ENCODE measurements at places on chromosomes 4 and X.

DNA sequence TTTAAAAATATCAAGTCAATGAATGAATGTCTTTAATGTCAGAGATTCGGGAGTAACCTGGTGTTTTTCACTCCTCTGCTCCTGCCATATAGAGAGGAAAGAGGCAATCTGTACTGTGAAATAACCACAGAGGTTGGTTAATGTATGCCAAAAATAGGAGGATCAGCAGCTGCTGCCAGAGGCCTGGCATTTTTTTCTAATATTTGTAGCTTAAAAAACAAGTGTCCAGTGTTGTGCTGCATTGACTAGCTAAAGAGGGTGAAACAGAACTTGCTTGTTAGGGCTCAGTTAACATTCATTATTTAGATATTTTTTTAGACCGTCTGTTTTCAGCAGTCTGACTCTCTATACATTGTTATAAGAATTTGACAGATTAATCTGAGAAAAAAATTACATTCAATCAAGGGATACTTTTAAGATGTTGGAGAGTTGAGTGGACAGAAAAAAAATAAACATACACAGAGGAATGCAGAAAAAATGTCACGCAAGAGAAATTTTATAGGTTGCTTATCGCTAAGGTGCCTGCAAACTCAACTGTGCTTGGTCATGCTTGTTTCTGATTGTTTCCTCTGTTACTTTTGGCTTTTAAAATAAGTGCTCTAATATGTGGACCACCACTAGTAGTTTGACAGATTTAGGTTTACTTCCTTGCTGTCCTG is 392.3 kb upstream of the GALNT7 start:
- no peak for DNase-seq

DNA sequence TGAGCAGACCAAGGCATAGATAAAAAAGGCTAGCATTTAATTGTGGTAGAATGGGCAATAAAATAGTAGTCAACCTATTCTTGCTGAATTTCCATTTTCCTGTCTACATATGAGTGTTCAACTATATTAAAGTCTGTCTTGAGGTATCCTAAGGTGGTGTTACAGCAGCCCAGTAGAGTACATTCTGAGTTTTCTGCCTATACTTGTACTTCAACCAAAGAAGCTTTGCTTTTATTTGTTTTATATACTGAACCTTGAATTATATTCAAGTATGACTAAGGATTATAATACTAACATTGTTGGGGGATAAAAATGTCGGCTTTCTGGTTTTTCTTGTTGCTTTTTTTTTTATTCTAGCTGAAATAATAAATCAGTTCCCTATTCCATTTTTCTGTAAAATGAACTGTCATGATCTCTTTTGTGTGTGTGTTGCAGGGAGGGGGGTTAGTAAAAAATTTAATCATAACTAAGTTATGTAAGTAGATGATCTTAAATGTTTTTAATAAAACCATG is 106.7 kb downstream of the PDLIM5 start:
- DNase-seq: no peak

DNA sequence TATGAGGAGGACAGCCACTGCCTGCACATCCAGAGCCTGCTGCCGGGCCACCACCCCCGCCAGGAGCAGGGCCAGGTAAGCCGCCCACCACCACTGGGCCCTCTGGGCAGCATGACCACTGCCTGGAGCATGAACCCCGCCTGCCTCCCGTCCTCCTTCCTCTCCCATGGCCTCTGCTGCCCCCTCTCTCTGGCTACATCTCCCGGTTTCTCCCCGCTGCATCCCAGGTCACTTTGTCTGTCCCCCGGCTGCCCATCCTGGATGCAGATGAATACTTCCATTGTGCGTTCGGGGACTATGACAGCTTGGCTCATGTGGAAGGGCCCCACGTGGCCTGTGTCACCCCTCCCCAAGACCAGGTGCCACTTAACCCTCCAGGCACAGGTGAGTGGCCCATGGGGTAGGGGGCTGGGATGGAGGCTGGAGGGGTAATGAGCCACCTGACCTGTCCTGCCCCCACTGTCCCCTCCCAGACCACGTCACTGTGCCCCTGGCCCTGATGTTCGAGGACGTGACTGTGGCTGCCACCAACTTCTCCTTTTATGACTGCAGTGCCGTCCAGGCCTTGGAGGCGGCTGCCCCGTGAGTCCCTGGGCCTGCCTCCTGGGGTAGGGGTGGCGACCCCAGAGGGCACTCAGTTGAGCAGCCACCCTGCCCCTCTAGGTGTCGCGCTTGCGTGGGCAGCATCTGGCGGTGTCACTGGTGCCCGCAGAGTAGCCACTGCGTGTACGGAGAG is 6.0 kb downstream of the PLXNB3 start:
- DNase-seq: no peak

DNA sequence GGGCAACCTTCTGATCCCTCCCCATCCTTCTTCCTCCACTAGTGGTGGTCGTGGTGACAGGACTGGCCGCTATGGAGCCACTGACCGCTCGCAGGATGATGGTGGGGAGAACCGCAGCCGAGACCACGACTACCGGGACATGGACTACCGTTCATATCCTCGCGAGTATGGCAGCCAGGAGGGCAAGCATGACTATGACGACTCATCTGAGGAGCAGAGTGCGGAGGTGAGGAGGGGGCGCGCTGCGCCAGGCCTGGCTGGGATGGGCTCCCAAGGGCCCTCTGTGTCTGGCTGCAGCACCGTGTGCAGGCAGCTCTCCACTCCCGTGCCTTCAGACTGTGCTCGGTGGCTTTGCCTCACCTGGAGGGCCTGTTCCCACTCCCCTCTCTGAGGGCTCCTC is 24.3 kb downstream of the RBM10 start:
- no peak for DNase-seq

DNA sequence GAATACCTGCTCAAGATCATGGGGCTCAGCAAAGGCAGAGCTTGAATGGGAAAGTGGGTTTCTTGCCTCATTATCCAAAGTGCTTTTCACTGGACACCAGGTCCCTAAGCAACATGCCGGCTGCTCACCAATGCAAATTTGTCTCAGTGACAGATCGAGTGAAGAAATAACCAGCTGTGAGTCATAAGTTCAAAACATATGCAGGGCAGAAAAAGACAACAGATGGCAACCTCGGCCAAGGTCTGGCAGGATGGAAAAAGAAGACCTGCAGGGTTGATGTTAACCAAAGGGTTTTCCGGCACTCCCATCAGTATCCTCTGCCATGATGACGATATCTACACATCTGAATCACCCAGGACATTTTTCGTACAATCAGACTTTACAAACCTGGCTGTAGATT is 124.1 kb downstream of the AFAP1 start:
- DNase-seq: no peak

- DNase-seq: no peak
Measured at GRCh38 chr4:84279678-84280077, 219.4 kb downstream of the NKX6-1 start.

All from neural crest cell (in vitro differentiated cells).